ENCODE measurements at places on chromosomes 4 and X.
A peak's percentile ranks its signal among the peaks of the same experiment; 100 is the strongest.

DNA sequence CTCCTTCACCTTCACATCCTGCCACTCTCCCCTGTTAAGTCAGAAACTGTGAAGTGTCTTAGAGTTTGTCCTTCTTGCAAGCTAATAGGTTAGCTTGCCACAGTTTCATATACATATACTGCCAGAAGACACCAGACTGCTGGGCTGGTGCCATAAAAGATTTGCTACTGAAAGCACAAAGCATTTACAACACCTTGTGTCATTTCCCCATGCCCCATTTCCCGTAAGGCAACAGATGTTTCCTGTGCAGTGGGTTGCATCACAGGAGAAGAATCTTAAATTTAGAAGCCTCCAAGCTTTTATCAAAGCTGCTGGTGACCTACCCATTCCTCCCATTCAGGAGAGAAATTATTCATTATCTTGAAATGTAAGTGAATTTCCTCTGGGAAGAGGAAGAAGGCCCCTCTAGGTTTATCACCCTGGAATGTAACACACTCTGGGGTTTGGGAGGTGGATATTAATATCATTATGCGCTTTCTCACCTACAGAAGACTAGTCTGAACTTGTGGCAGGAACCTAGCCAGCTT lies 34.5 kb upstream of the RAB33B start:
- DNase-seq = no peak

DNA sequence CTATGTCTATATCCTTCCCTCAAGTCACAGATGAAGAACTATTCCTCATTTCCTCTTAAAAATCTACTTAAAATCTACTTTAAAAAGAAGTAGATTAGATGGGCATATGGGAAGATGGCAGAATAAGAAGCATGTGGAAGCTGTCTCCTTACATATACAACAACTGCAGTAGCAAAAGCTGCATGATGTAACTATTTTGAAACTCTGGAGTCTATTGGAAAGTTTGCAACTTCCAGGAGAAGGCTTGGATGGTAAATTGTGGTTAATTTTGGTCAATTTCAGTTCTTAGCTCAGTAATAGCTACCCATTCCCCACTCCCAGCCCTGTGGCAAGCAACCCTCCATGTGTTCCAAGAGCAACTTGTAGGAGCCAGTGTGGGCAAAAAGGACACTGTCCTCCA lies 36.9 kb downstream of the MORC4 start:
- DNase-seq = no peak

GRCh38 chr4:8171984-8172924 lies 13.6 kb upstream of the ABLIM2 start:
- DNase-seq = peak; percentile 44

- DNase-seq = no peak
These were observed 8.5 kb downstream of the LRPAP1 start for GRCh38 chr4:3523628-3524221.

GRCh38 chrX:69080855-69081465 lies 84.3 kb downstream of the PJA1 start:
- DNase-seq = no peak

GRCh38 chrX:11664211-11665167 lies 1.2 kb downstream of the ARHGAP6 start:
- no peak for DNase-seq

GRCh38 chrX:43861750-43862149 lies 20.5 kb downstream of the MAOB start:
- no peak for DNase-seq

DNA sequence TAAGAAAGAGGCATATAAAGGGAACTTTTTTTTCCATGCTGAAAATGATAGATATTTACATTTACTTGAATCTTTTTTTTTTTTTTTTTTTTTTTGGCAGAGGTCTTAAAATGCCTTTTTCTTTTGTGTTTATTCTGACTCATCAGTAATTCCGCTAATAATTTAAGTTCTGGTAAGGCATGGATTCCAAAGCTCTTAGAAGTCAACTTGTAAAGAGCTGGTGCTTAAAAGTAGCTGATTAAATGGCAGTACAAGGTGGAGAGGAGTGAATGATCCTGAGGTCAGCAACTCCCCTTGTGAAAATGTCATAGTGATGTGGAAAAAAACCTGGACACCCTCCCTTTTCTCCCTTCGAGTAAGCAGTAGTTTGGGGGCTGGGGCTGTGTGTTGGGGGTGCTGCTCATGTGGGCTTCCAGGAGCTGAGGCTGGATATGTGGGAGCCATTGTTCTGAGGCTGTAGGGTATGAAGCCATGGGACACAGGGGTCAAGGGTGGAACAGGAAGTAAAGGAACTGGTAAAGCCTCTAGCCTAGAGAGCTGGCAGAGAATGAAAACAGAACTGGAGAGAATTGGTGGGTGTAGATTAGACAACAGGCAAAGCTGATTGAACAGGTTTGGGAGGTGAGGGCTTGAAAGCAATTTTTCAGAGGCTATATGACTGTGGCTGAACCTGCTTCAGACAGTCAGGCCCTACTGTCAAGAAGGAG lies 41.0 kb upstream of the PITX2 start:
- no peak for DNase-seq

DNA sequence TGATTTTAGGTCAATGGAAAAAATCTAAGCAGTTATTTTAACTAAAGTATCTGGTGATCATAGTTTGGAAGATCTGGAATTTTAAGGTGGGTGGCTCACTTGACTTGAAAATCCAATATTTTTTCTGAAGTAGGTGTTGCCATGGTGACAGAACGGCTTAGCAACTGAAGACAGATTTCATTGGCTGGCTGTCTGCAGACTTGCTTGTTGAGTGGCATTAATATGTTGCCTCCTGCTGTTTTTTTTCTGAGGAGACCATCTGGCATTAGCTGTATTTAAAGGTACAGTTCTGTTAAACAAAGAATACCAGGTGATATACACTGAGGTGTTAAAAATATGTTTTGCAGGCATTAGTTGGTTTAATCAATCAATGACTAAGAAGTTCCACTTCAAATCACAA lies 19.8 kb downstream of the CPE start:
- peak; percentile 4 for DNase-seq

DNA sequence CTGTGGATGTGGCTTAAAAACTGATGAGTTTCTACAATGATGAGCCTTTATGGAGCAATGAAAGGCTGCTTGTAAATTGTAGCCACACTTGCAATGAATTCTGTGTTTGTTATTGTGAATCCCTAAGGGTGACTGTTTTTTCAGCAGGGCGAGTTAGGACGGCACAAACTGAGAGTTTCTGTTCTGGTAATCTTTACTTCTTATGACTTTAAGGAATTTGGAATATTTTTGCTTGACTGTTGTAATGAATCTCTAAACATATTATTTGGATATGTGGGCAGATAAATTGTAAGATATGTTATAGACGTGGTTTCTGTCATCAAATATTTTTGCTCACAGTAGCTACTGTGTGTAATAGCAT lies 22.2 kb downstream of the RBPJ start:
- no peak for DNase-seq

GRCh38 chrX:41630091-41630490 lies 58.7 kb upstream of the GPR34 start:
- no peak for DNase-seq

GRCh38 chr4:19774690-19775256 lies 476.9 kb upstream of the SLIT2 start:
- DNase-seq = no peak

DNA sequence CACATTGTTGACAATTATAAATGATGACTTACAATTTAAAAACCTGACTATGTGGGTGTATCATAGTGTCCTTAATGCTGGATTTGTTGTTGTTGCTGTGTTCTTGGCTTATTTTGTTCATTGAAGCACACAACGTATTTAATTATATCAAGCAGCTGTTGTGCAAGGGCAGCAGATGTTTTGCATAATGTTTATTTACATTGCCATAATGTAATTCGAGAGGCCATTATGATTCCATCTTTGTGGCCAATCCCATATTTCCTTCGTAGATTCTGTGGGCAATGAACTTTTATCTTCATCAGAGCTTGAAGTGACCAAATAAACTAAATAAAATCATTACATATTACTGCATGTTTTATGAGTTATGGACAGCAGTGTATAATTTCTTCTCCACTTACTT lies 422.6 kb upstream of the GALNTL6 start:
- DNase-seq = no peak

- DNase-seq = no peak
These were observed 95.2 kb upstream of the KLF3 start for GRCh38 chr4:38568768-38569167.

DNA sequence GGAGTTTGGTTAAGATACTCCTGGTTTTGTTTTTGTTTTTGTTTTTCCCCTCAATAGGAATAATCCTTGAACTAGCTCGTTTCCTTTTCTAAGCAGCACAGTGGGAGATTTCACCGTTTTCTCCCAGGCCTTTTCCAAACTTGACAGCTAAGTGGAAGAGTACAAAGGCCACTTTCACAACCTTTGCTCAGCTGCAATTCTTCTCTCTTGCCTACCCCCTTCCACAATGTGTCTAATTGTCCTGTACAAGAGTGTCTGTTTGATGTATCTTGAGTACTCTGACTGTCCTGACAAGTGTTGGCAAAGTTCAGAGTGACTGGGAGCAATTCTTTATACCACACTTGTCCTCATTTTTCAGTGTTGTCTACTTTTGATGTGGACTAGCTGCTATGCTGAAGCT lies 674.3 kb upstream of the AMOT start:
- no peak for DNase-seq

GRCh38 chr4:20520901-20521300 lies 179.4 kb upstream of the PACRGL start:
- no peak for DNase-seq

All from germinal center (tissue), 1 donor.